Effector memory CD4-positive, alpha-beta T cell (primary cell): ENCODE measurements at places on chromosomes 1 and 21.
A peak's percentile ranks its signal among the peaks of the same experiment; 100 is the strongest.

- no peaks in the 10 kb centered on the region for H3K27me3 ChIP-seq
- no peak overlapping the region for H3K4me3 ChIP-seq
- H3K4me1 ChIP-seq = no peaks in the 10 kb centered on the region
Observed at GRCh38 chr1:212107481-212107880, 71.9 kb downstream of the DTL start.

DNA sequence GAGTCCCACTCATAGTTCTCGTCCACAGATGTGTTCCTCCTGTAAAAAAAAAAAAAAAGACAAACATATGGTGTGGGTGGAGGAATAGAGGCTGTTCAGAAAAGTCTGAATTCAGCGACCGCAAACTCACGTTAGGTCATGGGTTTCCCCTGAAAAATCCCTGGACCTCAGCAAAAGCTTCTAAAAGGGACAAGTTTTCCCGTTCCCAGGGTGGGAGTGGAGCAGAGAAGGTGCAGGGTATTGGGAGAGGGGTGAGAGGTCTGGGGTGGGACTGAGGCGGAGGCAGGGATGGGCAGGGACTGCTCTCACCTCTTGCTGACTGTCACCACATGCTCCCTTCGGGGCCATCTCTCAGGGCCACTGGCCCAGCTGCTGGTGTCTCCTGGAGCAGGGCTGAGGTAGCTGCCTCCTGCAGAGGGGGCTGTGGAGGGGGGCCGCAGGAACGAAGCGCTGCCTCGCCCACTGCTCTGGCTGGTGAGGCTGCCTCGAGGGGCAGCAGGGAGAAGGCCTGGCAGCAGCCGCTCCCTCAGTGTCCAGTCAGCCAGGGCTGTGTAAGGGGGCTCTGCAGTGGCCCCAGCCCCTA, 2.6 kb upstream of the TAGLN2 start:
- DNase-seq = no peak
- no peaks in the 10 kb centered on the region for H3K36me3 ChIP-seq
- H3K27me3 ChIP-seq = no peaks in the 10 kb centered on the region
- H3K4me3 ChIP-seq = no peak overlapping the region
- peaks cover 2% of the 10 kb centered on the region for H3K4me1 ChIP-seq

DNA sequence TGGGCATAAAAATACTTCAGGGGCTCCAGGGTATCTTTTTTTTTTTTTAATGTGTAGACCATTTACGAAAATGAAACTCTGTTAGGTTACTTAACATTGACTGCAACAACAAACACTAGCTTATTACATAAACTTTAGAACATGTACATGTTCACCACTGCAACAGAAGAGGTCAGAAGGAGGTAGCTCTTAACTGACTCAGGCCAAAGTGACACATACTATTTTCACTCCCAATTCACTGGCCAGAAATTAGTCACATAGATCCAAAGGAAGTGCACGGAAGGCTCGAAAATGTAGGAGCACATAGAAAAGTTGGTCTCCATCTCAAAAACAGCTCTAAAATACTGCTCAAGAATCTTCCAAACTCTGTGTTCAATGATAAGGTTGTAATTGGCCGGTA, 107.2 kb downstream of the AKT3 start:
- H3K4me3 ChIP-seq = no peak overlapping the region
- no peak overlapping the region for H3K27ac ChIP-seq
- DNase-seq = no peak
- no peaks in the 10 kb centered on the region for H3K27me3 ChIP-seq
- H3K4me1 ChIP-seq = no peaks in the 10 kb centered on the region
- no peaks in the 10 kb centered on the region for H3K36me3 ChIP-seq

DNA sequence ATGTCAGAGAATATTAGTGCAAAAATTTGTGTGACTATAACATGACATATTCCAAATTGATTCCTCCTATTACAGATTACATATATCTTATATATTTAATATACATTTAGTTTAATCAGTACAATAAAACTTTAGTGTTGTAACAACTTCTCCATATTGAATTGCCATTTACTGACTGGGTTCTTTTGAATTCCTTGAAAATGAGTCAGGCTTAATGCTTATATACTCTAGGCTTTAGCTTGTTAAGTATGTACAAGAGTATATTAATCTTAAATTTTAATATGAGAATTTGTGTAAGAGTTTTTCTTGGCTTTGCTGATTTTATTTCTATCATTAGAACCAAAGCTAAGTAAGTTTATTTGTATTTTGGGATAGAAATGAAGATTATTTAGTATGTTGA, 40.3 kb downstream of the XPR1 start:
- no peaks in the 10 kb centered on the region for H3K36me3 ChIP-seq
- no peak for DNase-seq
- H3K4me3 ChIP-seq = no peak overlapping the region
- H3K4me1 ChIP-seq = no peaks in the 10 kb centered on the region
- H3K27ac ChIP-seq = no peak overlapping the region

DNA sequence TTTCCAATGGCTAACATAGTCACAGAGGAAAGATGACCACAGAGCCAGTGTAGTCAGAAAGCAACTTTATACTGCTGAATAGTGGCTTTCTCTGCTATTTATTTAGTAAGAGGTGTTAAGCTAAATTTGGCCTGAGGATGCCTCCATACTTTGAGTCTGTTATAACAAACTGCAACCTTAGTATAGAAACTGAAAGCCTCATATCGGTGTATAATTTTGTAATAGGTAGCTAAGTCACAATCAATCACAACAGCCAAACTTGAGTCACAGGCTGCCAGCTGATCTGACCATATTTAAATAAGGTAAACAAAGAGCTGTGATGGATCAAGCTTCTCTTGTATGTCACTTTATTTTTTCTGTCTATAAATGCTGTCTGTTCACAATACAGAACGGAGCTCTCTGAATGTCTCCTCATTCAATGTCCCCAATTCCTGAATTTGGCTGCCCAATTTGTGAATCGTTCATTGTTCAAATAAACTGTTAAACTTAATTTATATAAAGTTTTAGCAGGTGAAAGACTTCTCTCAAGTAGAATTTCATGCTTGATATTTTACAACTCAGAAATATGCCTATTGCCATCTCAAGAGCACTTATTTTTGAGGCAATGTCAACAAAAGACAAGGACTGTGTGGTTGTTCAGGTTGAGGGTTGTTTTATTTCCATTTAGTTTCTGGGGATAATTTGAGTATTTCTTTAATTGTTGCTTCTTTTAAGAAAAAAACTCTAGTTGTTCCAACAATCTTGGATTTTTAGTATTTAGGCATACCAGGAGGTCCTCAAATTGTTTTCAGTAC, 339.7 kb upstream of the B3GALT2 start:
- H3K27ac ChIP-seq = no peak overlapping the region
- no peaks in the 10 kb centered on the region for H3K27me3 ChIP-seq
- DNase-seq = no peak
- H3K4me3 ChIP-seq = no peak overlapping the region

DNA sequence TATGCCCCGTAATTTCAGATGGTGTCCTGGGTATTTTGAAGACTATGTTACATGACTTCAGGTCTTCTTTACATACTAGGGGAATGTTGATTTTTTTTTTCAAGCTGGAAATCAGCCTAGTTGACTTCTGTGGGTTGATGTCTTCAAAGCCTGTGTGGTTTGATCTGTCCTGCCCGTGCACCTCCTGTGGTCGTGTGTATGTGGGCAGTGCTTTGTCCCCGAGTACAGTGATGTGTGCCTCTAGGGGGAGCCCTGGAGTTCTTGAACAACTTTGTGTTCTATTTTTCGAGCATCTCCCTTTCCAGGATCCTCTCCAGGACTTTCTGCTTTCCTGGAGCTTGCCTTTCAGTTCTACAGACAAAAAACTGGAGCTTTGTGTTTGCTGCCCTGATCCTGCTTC, 28.9 kb downstream of the OBSCN start:
- H3K4me1 ChIP-seq = no peaks in the 10 kb centered on the region
- no peak for DNase-seq
- H3K36me3 ChIP-seq = peaks cover 12% of the 10 kb centered on the region
- H3K27ac ChIP-seq = no peak overlapping the region
- no peak overlapping the region for H3K4me3 ChIP-seq
- no peaks in the 10 kb centered on the region for H3K27me3 ChIP-seq

DNA sequence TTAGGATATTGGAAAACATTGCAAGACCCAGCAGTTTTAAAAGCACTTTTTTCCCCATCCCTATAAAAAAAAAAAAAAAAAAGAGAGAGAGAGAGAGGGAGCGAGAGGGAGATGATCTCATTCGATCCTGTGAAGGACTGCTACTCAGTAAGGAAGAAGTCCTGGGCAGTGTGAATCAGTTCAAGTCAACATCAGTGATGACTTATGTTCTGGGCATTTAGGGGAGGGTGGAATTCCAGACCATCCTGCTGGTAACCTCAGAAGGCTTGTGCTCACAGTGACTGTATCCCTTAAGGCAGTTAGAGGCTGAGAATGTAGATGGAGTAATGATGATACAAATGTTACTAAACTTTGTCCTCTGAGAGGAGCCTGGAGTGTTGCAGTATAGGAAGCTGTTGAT, 151.4 kb downstream of the TGFB2 start:
- H3K27ac ChIP-seq = no peak overlapping the region
- H3K4me1 ChIP-seq = no peaks in the 10 kb centered on the region
- no peak for DNase-seq
- no peaks in the 10 kb centered on the region for H3K36me3 ChIP-seq
- H3K4me3 ChIP-seq = no peak overlapping the region
- no peaks in the 10 kb centered on the region for H3K27me3 ChIP-seq

DNA sequence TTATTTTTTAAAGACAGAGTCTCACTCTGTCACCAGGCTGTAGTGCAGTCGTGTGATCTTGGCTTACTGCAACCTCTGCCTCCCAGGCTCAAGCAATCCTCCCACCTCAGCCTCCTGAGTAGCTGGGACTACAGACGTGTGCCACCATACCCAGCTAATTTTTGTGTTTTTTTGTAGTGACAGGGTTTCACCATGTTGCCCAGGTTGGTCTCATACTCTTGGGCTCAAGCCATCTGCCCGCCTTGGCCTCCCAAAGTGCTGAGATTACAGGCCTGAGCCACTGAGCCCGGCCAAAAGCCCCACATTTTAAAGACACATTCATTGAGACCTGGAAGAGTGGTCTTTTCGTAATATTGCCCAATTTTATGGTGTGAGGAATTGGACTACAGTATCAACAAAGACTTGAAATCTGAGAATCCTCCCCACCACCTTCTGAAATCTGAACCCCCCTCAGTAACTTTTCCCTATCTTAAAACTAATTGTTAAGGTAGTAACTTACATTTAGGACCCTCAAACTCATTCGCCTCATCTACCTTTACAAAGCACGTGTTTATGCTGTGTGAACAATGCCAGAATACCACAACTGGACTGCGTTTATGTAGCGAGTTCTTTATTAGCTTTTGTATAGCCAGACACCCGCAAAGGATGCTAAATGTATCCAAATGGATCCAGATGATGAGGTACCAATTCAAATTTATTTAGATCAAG, 2.7 kb downstream of the ERRFI1 start:
- no peaks in the 10 kb centered on the region for H3K36me3 ChIP-seq
- H3K4me1 ChIP-seq = peaks cover 11% of the 10 kb centered on the region
- no peak overlapping the region for H3K27ac ChIP-seq
- peaks cover 4% of the 10 kb centered on the region for H3K27me3 ChIP-seq
- H3K4me3 ChIP-seq = no peak overlapping the region
- no peak for DNase-seq

- H3K27ac ChIP-seq = no peak overlapping the region
- H3K36me3 ChIP-seq = no peaks in the 10 kb centered on the region
- H3K4me1 ChIP-seq = no peaks in the 10 kb centered on the region
- H3K27me3 ChIP-seq = no peaks in the 10 kb centered on the region
- H3K4me3 ChIP-seq = no peak overlapping the region
Observed at GRCh38 chr21:23131177-23131576, 2133.0 kb downstream of the NCAM2 start.

GRCh38 chr1:92755541-92756461, 29.1 kb downstream of the EVI5 start:
- no peaks in the 10 kb centered on the region for H3K4me1 ChIP-seq
- DNase-seq = no peak
- no peak overlapping the region for H3K27ac ChIP-seq
- no peak overlapping the region for H3K4me3 ChIP-seq
- H3K27me3 ChIP-seq = no peaks in the 10 kb centered on the region

DNA sequence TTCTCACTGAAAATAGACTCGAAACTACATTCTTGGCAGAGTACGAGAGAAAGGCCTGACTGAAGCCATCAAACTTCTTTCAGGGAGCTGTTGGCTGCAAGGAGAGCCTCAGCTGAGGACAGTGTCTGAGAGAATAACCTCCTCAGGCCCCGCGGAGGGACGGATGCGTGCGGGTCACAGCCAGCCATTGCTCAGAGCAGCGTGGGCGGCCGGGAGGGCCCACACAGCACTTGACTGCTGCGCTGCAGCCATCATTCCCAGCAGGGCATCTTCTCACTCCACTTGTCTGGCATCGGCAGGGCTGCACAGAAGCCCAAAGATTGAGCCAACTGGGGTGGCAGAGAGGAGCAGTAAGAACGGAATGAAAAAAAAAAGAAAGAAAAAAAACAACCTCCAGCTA, 113.5 kb downstream of the XCL2 start:
- H3K27me3 ChIP-seq = no peaks in the 10 kb centered on the region
- no peaks in the 10 kb centered on the region for H3K36me3 ChIP-seq
- H3K4me1 ChIP-seq = no peaks in the 10 kb centered on the region
- H3K27ac ChIP-seq = no peak overlapping the region
- no peak for DNase-seq

GRCh38 chr1:54461731-54462596, 55.8 kb upstream of the SSBP3 start:
- DNase-seq = no peak
- peak overlapping the region; percentile 7 for H3K27ac ChIP-seq
- H3K36me3 ChIP-seq = no peaks in the 10 kb centered on the region
- H3K4me3 ChIP-seq = no peak overlapping the region
- peaks cover 33% of the 10 kb centered on the region for H3K4me1 ChIP-seq
- H3K27me3 ChIP-seq = no peaks in the 10 kb centered on the region

DNA sequence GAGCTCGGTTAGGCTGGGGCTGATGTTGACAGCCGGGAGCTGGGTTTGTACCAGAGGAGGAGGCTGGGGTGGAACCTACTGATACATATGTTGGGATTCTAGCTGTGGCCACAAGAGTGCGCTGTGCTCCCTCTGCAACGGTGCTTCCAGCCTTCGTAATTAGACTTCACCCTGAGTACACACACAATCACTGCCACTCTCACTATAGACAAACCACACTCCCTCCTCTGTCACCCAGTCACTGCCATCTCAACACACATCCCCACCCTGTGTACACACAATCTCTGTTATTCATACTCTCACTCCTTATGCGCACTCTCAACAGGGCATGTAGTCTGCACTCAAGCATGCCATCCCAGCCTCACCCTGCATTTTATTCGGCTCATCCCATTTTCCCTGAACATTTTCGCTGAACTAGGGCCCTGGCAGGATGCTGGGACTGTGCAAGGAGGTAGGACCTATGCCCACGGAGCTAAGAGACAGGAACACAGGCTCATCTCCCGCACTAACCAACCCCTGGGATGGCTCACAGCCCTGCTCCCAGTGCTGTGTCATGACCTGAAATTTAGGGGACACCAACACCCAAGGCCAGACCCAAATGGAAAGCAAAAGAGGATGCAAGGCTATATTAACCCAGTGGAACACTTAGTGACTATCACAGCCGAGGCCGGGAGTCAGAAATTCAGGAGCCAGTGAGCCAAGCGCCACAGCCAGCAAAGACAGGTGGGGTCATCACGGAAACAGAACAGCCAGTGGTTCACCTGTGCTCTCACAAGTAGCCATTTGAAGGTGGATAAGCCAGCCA, 5.7 kb downstream of the GJB3 start:
- H3K4me1 ChIP-seq = peaks cover 5% of the 10 kb centered on the region
- no peak overlapping the region for H3K4me3 ChIP-seq
- no peak overlapping the region for H3K27ac ChIP-seq
- no peaks in the 10 kb centered on the region for H3K36me3 ChIP-seq
